AG08396 (cell line): ENCODE measurements at places on chromosomes 11 and 22.

DNA sequence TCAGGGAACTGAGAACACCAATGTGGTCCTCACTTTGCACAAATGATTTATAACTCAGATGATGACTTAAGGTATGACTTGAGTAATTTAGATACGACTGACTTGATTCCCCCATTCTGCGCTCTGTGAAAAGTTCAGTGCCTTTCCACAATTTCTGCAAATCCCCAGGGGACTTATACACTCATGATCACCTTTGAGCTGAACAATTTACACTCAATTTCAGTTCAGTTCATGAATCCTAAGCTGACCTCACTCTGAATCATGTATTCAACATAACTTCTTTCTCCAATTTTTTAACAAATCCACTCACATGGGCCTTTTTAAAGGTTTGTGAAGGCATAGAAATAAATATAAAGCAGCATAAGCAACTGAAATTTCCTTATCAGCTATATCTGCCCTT lies 274.2 kb downstream of the FAM76B start:
- DNase-seq, result no peak

- no peak for DNase-seq
These were observed 113.1 kb downstream of the ETS1 start for GRCh38 chr11:128474036-128474874.

DNA sequence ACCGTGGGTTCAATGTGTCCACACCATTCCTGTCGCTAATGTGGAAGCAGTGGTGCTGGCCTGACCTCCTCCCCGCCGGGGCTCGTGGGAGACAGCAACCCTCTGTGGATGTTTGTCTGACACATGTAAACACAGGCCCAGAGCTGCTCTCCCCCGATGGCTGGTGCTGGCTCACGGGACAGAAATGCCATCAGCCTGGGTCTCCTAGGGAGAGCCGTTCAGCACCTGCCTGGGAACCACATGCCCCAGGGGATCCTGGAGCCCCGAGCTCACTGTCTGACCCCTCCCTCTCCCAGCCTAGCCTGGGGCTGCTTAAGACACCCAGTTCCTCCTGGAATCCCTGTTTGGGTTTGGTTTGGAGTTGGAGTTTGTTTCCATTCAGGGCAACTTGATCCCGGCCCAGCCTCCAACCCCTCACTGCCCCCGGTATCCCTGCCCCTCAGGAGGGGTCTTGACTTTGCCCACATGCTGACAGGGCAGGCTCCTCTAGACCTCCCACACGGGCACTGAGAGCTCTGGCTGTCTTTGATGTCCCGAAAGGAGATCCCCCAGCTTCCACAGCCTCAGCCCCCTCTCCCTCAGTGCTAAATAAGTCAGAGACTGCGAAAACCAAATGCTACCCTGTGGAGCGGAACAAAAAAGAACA lies 50.9 kb upstream of the WNT11 start:
- DNase-seq, result no peak

DNA sequence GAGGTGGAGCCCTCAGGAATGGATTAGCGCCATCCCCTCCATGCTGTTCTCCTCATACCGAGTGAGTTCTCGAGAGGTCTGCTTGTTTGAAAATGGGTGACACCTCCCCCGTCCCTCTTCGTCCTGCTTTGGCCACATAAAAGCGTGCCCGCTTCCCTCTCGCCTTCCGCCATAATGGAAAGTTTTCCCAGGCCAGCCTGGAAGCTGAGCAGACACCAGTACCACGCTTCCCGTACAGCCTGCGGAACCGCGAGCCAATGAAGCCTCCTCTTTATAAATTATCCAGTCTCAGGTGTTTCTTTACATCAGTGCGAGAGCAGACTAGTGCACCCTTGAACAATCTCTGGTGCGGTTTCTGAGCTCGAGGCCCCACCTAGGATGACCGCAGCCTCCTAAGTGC lies 12.8 kb downstream of the ALG12 start:
- no peak for DNase-seq

- no peak for DNase-seq
These were observed 49.7 kb downstream of the CCDC34 start for GRCh38 chr11:27313157-27313821.

DNA sequence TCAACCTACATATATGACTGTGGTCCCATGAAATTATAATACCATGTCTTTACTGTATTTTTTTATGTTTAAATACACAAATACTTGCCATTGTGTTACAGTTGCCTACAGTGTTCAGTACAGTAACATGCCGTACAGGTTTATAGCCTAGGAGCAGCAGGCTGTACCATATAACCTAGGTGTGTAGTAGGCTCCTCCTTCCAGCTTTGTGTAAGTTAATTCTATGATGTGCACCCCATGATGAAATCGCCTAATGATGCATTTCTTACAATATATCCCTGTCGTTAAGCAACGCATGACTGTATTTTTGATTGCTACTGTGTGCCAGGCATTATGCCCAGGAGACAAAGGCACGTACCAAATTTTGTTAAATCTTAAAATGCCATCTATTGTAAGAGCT lies 163.7 kb downstream of the LDLRAD3 start:
- no peak for DNase-seq
